Neuronal stem cell (in vitro differentiated cells): ENCODE measurements at places on chromosomes 7 and 10.
A peak's percentile ranks its signal among the peaks of the same experiment; 100 is the strongest.

DNA sequence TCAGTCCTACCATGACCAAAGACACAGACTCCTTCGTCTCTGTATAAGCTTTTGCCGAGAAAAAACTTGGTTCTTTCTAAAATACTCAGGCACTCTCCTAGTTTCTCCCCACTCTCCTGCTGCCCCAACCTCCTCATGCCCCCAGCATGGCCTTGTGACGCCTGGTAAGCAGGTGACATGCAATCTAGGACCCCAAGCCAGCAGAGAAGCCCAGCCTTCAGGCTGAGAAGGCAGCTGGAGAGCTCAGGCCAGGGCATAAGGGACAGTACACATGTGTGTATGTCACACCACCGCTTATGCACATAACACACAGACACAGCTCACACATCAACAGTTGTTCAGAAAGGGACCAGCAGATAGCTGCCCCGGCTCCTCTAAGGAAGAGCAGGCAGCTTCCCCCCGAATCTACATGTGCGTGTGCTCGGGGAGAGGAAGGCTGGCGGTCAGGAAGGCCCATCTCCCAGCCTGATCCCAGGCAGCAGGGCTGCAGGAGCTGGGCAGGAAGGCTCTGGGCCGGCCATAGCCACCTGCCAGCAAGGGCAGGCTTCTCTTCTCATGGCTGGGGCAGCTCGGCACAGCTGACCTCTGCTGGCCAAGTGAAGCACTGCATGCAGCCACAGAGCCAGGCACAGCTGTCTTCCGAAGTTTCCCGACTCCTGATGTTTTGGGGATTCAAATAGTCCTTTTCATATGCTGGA, 8.5 kb downstream of the DDX56 start:
- peak; percentile 37 for DNase-seq

DNA sequence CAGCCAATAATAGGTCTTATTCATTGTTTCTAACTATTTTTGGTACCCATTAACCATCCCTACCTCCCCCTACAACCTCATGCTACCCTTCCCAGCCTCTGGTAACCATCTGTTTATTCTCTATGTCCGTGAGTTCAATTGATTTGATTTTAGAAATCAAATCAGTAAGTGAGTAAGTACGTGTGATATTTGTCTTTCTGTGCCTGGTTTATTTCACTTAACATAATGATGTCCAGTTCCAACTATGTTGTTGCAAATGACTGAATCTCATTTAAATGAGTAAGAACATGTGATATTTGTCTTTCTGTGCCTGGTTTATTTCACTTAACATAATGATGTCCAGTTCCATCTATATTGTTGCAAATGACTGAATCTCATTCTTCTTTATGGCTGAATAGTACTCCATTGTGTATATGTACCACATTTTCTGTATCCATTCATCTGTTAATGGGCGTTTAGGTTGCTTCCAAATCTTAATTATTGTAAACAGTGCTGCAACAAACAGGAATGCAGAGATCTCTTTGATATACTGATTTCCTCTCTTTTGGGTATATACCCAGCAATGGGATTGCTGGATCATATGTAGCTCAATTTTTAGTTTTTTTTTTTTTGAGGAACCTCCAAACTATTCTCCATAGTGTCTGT, 49.7 kb upstream of the BICC1 start:
- DNase-seq, result no peak

DNA sequence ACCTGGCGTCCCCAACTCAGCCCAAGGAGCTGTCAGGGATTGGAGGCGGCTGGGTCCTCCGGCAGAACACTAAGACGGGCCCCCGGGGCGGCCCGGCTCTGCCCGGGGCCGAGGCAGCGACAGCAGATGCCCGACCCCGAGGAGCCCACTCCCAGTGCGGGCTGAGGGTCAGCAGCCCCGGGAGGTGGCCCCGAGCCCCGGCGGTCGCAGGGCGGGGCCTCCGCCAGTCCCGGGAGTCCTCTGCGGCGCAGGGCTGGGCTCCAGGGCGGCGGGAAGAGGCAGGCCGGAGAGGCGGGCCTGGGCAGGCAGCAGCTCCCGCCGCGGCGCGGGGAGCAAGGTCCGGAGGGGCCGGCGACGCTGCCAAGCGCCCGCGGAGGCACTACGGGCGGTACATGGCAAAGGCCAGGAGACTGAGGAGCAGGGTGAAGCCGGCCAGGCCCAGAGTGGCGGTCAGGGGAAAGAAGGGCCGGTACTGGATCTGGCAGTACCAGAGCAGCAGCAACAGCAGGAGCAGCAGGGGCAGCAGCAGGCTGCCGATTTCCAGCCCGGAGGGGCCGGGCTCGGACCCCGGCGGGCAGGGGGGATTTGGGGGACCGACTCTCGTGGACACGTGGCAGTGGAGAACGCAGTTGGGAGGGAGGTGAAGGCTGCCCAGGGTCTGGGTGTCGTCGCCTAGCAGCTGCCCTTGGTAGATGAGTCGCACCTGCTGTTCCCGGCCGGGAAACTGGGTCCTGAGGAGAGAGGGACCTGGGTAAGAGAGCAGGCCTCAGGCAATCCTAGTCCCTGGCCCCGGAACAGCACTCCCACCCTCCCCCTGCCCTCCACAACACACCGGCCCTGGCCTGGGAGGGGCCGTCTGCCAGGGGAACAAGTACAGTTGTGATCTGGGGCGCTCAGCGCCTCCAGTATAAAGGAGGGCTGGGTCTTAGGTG, 827 bp upstream of the FASTK start:
- no peak for DNase-seq

DNA sequence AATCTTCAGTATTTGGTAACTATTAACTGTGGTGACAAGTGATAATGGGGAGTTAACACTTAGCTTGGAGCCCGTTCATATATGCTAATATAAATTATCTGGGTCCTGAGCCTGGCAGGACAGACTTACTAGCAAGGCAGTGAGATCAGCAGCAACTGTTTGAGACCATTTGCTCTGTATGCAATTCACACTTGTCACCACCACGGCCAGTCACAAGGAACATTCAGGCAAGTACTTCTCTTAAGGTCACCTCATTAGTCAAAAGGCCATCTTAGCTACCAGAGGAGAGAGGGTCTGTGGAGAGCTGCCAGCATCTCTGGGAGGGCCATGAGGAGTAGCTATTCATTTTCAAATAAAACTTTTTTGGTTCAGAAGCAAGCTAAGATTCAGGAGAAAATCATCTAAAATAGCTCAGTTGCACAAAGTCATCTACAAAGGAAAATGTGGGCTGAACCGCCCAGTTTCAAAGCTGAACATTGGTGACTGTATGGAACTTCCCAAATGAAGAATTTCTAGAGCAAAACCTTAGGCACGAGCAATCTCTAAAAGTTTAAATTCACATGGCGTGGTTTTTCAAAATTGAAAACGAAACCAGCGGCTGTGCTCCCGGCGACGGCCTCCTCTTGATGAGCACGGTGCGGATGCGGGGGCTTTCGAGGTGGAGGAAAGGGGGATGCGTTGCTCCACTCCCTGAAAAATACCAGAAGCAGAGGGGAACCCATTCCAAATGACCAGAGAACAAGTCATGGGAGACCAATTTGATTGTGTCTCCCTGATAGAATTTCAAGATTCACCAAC, 233.5 kb upstream of the MGMT start:
- DNase-seq, result no peak

GRCh38 chr10:43117031-43117776, 21.0 kb upstream of the CSGALNACT2 start:
- no peak for DNase-seq

- no peak for DNase-seq
Measured at GRCh38 chr7:55036950-55037736, 18.3 kb downstream of the EGFR start.

GRCh38 chr7:138878051-138878450, 80.1 kb upstream of the ATP6V0A4 start:
- no peak for DNase-seq

DNA sequence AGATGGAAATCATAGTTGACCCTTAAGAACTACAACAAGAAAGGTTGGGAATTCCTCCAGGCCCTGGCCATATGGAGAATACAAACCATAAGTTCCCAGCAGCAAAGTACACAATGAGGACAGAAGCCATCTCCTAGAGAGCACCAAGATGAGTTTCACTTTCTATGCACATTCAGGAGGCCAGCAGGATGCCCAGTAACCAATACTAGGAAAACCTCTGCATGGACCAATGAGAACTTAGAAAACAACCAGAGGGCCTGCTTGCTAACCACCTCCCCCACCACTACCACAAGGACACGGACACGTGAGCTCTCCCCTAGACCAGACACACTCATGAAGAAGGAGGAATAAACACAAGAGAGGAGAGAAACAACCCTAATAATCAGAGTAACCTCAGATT, 56.3 kb downstream of the IFIT5 start:
- no peak for DNase-seq

- peak; percentile 78 for DNase-seq
Measured at GRCh38 chr7:131692131-131692960, 135.9 kb upstream of the PODXL start.

DNA sequence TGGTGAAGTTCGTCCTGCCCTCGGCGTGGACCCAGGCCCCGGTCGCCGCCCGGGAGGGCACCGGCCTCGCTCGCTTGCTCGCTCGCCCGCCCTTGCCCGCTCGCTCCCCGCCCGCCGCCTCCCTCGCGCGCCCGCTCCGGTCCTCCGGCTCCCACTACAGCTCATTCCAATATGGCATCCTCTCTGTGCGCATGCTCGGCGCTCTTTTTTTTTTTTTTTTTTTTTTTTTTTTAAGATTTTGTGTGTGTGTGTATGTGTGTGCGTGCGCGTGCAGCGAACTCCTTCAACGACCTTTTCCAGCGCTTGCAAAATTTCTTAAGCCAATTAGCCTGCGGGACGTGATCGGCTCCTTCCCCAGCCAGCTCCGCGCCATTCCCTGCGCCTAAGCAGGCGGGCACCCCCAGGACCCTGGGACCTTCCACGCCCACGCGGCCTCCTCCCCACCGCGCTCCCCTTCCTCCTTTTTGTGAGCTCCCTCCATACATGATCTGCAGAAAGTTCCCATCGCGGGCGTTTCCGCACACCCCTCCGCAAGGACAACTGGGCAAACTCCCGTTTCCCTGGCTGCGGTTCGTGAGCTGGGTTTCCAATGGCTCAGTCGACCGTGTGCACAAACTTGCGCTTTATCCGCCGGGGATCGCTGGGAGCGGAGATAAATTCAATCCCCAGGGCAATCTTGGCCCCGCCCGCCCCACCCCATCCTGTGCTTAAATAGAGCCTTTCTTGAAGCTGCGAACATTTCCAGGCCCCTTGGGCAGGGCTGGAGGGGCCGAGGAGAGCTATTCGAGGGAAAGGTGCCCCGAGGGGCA, at the start of gene SFMBT2:
SFMBT2 (minus strand) TSS at position 173 of the 809 bp plus-strand sequence. CDS start 29,136 bp downstream, outside the sequence.
- DNase-seq, result peak; percentile 67

- DNase-seq, result no peak
Measured at GRCh38 chr10:74799721-74800221, 26.6 kb upstream of the KAT6B start.

- DNase-seq, result no peak
Measured at GRCh38 chr10:17548770-17549169, 68.4 kb downstream of the HACD1 start.

DNA sequence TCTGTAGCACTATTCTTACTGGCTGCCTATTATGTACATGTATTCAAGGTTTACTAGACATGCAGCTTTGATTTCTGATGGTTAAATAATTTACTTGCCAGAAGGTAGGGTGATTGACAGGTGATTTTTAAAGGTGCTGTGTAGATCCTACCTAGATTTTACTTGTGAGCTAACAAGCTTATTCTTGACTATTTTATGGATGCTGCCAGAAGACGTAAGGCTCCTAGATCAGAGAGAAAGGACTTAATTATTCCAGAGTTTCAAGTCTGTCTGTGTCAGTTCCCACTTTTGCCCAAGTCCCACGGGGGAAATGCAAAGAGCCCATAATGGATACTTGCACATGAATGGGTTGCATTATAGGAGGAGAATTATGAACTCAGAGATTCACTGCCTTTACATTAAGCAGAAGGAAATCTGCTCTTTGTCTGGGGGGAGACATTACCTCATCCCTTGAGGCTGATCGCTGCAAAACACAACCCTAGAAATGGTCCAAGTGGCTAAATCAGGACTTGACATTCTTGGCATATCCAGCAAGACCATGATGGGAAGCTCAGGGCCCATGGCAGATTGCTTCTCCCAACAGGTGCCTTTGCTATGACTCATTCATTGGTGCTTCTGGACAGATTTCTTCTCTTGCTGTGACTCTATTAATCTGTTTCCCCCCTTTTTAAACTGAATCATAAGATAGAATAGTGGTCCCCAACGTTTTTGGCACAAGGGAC, 32.1 kb downstream of the GPR158 start:
- no peak for DNase-seq

- DNase-seq, result no peak
Measured at GRCh38 chr7:54701982-54702381, 57.0 kb downstream of the SEC61G start.

DNA sequence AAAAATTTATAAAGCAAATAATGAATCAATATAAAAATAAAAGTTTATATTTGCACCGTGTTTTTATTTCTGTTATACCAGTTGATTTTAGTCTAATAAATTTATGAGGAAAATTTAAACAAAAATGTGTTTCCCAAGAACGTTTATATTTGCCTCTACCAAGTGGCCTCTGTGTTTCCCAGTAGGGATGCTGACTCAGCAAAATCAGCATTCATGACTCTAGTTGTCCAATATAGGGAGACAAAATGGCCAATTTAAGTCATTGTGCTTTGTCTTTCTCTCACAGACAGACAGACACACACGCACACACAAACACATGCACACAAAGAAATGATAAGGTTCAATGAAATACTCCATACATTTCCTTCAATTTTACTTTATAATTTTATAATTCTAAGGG, 942.5 kb upstream of the ZWINT start:
- DNase-seq, result no peak

- no peak for DNase-seq
Measured at GRCh38 chr7:139362302-139362701, 2.6 kb downstream of the LUC7L2 start.

DNA sequence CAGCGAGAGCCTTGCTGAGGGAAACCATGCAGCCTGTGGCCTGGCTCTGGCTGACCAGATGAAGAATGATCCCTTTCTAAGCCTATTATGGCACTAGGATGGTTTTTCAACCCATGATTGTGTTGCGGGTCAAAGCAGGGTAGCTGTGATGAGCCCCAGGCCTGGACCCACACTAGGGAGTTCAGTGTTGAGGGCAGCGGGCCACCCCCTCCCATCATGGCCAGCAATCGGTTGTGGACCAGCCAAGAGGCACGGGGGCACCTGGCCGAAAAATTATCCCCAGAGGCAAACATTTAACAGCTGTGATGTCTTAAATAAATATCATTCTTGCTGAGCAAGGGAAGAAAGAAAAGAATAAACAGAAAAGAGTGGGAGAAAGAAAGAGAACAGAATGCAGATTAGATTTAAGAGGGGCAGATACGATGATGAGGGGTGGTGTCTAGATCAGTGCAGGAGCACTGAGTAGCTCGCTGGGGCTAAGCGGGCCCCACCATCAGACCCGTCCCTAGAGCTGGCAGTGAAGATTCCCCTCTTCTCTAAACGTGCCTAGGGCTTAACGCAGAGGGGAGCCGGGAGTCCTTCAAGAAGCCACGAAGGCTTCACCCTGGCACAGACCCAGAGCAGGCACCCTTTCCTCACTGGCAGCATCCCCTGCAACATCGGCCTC, 82.7 kb downstream of the SLC37A3 start:
- no peak for DNase-seq

- no peak for DNase-seq
Measured at GRCh38 chr7:142377567-142377966, 119.7 kb upstream of the PRSS58 start.
